A549 treated with DMSO at 1 μM for 4 hours (cell line): ENCODE measurements at places on chromosomes 6 and 20. TPM values are rescaled to one million over a fixed set of nuclear protein-coding genes. Genes with fewer than 3 reads are reported as not detected.

Gene TDRD6
- total RNA-seq, result not detected in 5 replicates

Gene NDUFAF5
- 30.9 to 44.3 TPM (median 34.8 TPM) in 5 replicates for total RNA-seq

Gene GATA5
- 0.46 to 1.1 TPM (median 0.84 TPM) in 5 replicates for total RNA-seq

Gene IPCEF1
- 0.02 to 0.03 TPM in 2 of 5 replicates, not detected in the others for total RNA-seq

Gene MCCD1
- not detected in 5 replicates for total RNA-seq

Gene MUC21
- total RNA-seq, result not detected in 5 replicates

Gene RCAN2
- not detected in 5 replicates for total RNA-seq

Gene SFTA2
- not detected in 5 replicates for total RNA-seq

Gene BTN1A1
- total RNA-seq, result 0.04 TPM in 1 of 5 replicates, not detected in the others

Gene SYNDIG1
- 1.3 to 2.0 TPM (median 1.6 TPM) in 5 replicates for total RNA-seq

Gene FAM110A
- 7.0 to 12.4 TPM (median 11.1 TPM) in 5 replicates for total RNA-seq

Gene TJAP1
- 18.6 to 21.0 TPM (median 20.1 TPM) in 5 replicates for total RNA-seq
